ENCODE measurements at places on chromosomes 7 and 10. TPM values are rescaled to one million over a fixed set of nuclear protein-coding genes. Genes with fewer than 3 reads are reported as not detected.
A peak's percentile ranks its signal among the peaks of the same experiment; 100 is the strongest.

The GDF2 gene
- total RNA-seq: not detected

- no peak for DNase-seq
Observed at GRCh38 chr7:16670021-16670420, 24.0 kb downstream of the BZW2 start.

- no peak for DNase-seq
Observed at GRCh38 chr7:103879928-103880600, 109.4 kb downstream of the RELN start.

GRCh38 chr10:22722626-22723169 lies 8.3 kb upstream of the PIP4K2A start:
- no peak for DNase-seq

DNA sequence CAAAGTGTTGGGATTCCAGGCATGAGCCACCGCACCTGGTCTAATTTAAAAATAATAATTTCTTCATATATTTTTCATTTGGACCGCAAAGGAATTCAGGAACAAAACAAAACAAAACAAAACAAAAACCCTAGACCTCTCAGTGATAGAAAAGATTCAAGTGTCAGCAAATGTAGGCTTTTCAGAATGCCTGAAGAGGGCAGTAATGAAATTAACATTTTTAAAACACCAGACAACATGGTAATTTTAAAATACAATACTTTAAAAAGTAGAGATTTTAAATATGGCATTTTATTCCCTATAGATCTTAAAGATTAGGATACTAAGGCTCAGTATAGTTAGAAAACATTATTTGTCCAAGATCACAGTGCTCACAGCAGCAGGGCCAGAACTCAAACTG lies 36.6 kb downstream of the DNMBP start:
- DNase-seq: no peak

The SLC18A3 gene
- total RNA-seq: not detected

DNA sequence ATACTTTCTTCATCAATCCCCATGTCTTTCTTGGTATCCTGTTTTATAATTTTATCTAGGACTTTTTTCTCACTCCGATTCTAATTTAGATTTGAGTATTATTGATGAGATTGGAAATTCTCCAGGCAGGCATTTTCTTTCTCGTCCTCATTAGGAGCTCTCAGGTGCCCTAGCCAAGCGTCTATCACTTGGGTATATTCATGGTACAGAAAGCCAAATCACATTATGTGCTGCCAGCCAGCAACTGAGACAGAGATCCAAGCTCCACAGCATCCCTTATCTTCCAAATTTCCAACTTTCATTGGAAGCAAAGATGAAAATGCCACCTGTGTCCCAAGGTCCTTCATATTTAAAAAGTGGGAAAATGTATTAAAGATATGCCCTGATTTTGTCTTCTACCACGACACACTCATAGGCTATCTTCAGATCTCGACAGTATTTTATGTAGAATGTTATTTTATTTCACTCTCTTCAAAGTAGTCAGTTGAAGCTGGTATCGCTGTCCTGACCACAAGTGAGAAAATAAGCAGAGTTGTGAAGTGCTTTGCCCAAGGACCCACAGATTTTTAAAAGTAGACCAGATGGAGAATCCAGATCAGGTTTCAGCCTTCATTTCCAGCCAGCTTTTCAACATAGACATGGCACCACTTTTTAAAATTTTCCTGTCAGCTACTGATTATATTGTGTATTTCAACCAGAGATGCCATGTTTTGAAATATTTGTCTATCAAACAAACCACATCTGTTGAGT lies 773.4 kb downstream of the CNTNAP2 start:
- DNase-seq: no peak

DNA sequence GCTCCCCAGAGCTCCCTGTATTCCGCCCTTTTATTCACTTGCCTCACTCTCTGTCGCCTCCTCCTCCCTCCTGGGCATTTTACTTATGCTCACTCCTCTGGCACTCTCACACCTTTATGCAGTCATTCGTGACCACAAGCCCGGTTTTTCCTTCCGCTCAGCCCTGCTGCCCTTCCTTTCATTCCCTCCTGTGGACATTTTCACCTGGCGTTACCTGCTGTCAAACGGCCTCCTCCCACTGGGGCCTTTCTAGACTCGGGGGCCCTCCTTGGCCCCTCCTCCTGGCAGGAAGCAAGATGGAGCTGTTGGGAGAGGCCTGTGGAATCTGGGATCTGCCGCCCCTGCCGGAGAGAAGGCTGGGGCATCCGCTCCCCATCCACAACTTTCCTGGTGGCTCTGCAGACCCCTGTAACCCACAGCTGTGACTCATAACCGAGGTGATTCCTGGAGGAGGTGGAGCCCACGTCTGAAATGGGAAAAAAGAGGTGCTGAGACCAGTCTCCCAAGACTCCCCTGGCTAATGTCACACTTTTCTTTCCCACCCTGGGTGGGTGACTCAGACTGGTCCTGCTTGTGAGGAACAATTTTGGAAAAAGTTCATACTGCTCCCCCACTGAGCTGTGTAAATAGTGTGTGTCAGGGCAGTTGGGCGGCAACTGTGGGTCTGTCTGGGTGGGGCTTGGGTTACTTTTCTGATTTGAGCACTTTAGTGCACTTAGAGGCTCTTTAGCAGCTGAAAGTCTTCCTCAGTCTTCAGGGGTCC lies 1.2 kb downstream of the VCL start:
- DNase-seq: peak; percentile 66

- no peak for DNase-seq
Observed at GRCh38 chr7:42960762-42961161, 28.6 kb downstream of the MRPL32 start.

- no peak for DNase-seq
Observed at GRCh38 chr10:104337521-104337984, 712 bp downstream of the ITPRIP start.

- no peak for DNase-seq
Observed at GRCh38 chr7:803243-803635, 29.0 kb upstream of the SUN1 start.

GRCh38 chr7:49255054-49255453 lies 330.7 kb downstream of the CDC14C start:
- no peak for DNase-seq

DNA sequence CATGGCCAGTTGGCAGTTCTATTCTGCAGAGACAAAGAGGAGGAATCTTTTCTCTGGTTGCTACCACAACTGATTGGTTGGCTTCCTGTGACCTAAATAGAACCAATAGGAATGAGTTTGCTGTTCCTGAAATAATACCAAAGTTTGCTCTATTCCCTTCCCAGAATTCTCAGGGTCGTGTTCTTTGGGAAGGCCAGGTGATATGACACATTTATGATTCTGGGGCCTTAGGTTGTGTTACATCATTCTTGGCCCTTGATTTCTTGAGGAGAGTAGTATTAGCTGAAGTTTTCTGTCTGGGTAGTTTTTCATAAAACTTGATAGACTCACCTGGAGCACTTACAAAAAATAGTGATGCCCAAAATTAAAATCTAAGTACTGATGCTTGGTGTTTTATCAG lies 171.9 kb downstream of the LRRC4 start:
- no peak for DNase-seq

The LEP gene
- 0.15 TPM for total RNA-seq

DNA sequence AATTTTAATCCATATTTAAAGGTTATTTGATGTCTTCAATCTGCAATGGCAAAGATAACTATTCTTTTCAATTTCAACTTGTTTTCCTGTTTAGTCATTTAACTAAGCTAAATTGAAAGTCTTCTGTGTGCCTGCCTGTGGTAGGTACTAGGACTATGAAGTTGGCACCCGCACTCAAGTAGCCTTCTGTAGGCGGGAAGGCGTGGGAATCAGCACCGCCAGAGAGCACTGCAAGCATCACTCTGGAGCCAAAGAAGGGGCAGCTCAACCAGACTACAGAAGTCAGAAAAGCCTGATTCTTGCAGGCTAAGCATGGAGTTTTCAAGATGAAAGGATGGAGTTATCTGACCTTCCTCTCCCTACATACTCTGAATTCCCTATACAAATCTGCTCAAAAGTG lies 269.0 kb upstream of the PHF14 start:
- DNase-seq: no peak

The MBL2 gene
- not detected for total RNA-seq

DNA sequence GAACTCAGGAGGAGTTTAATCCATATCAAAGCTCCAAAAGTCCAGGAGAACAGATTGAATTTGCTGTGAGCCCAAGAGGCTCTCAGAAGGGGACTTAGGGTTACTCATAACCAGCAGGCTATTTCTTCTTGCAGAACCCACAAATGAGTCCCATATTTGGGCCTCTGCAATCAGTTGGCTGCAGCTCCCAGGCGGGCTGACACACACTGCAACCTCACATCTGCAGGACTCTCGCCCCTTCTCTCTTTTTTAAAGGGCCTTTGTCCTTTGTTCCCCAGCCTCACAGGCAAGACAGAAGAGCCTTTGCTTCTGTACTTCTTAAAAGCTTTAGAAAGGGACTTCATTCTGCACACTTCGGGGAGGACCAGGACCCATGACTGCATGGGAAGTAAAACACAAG lies 26.7 kb downstream of the CREB3L2 start:
- DNase-seq: no peak

The ZNF746 gene
- 22.9 TPM for total RNA-seq

- peak; percentile 87 for DNase-seq
Observed at GRCh38 chr7:901388-902154, 25.2 kb downstream of the GET4 start.

GRCh38 chr10:132396494-132397035 lies 435 bp upstream of the PWWP2B start:
- DNase-seq: peak; percentile 93

DNA sequence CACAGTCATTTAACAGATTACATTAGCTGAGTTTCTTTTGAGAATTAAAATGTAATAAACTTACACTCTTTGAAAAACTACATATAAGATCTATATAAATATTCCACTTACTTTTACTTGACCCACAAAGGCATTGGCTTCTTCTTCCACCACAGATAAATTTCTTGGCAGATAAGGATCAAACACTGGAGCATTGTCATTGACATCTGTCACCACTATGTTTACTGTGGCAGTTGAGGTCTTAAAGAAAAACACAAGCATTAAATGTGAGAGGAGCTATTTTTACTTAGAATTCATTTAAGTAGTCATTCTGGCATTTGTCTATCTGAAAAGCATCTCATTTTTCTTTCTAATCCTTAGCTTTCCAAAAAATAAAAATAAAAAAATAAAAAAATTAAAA lies 734.4 kb downstream of the PCDH15 start:
- DNase-seq: no peak

DNA sequence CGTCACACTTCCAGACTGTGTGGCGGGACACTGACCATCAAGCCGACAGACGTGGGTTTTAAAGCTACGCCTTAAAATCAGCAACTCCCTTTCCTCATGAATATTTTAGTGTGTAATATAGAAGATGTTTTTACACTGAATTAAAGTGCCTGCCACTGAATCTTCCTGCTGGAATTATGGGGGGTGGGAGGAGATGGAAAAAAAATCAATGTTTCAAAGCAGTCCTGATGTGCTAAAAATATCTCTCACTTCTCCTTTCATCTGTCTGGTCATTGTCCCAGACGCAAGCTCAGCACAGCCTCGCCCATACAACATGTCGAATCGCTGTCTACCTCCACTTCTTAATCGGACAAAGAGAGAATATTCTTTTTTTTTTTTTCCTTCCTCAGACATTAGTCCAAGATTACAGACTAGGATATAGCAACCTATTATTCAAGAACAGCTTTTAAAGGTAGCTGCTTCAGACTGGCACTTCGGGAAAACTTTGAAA lies 165.1 kb upstream of the KLF14 start:
- DNase-seq: no peak

DNA sequence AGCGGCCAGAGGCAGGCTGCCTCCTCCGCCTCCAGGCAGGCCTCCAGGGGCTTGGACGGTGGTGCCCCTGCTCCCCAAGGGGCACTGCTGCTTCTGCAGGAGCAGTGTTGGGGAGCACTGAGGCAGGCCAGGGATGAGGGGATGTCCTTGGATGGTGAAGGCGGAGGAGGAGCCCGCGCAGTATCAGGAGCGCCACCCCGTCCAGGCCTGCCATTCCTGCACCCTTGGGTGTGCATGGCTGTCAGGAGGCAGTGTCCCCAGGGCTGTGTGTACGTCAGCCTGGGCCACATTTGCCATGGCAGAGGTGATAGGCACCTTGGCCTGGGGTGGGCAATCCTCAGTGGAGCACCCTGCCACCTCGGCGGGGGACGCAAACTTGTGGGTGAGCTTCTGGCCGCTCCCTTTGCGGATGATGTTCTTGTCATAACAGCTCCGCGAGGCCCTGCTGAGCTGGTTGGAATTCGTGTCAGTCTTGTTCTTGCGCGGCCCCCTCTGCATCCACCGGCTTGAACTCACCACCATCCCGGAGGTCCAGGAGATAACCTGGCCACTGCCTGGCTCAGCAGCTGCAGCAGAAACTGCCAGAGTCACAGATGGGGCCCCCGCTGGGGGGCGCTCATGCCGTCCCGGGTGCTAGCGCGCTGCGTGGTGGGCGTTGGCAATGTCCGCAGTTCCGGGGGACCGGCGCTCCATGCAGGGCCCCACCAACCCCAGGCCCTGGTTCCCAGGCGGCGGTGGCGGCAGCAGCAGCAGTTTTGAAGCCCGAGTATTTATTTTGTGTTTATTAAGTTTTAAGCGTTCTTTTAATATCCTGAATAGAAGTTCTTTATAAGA lies 182.3 kb upstream of the ADCY1 start:
- no peak for DNase-seq

DNA sequence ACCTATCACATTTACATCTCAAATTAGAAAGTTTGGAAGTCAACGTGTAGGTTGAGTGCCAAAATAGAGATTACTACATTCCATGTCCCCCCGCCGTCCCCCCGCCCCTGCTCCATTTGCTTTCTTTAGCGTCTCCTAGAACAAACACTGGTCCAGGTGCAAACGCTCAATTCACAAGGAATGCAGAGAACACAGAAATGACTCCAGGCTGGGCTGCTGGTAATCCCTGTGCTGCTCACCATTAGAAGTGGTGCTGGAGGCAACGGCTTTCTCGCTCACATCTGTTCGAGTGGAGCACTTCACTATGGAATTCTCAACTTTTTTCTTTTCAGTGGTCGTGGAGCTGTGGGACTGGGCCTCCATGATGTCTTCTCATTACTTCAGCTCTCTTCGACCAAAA lies 14.1 kb downstream of the GLI3 start:
- DNase-seq: peak; percentile 60

GRCh38 chr10:865257-865656 lies 66.2 kb downstream of the LARP4B start:
- DNase-seq: no peak

DNA sequence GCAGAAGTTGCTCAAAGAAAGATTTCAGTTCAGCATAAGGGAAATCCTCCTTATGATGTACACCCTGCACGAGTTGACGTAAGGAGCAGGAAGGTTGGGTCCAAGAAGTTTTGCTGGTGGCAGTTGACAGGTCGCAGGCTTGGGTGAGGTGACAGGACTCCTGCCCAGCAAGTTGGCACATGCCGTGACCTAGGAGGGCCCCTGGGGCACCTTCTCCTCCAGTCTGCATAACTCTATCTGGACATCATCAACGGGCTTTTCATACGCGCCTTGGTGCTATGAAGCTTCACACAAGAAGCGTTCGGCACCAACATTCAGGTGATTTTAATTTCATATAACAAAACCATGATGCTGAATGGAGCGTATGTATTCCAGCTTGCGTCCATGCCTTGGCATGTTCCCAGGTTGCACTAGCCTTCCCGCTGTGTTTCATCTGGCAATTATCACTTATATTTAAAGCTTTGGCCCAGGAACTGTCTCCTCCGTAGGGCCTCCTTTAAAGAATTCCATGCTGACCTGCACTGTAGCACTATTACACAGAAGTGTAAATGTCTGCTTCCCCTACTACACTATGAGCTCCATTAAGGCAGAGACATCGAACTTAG lies 651.6 kb upstream of the FOXK1 start:
- DNase-seq: no peak
